ENCODE measurements at places on chromosomes 3 and 15.
A peak's percentile ranks its signal among the peaks of the same experiment; 100 is the strongest.

DNA sequence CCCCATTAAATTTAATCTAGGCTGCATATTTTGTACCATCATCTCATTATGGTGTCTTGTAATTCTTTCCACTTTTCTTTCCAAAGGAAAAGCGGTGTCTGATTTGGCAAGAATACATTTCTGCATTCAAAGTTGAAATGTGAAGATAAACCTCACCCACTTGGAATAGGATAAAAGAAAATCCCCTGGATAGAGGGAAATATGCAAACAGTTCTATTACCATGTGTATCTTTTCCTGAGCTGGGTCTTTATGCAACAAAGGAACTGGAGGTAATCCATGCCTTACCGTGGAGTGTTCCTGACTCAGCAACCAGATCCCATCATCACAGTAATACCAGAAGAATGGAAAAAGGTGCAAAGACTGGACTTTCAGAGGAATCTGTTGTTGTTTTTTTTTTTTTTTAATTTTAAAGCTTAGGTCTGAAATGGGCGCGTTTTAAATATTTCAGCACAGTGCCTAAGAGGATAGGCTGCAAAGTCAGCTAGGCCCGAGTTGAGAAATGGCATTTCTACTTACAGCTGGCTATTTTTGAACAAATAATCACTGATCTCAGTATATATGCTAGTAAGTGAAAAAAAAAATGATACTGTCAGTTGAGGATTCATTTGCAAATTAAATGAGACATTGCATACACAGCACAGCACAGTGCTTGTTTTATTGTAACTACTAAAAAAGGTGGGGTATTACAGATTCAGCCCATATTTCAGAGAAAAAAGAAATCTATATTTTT lies 55.5 kb upstream of the ADAMTS9 start:
- no peak for DNase-seq

- DNase-seq = peak; percentile 49
Measured at GRCh38 chr15:63600001-63600615, 2.9 kb downstream of the FBXL22 start.

DNA sequence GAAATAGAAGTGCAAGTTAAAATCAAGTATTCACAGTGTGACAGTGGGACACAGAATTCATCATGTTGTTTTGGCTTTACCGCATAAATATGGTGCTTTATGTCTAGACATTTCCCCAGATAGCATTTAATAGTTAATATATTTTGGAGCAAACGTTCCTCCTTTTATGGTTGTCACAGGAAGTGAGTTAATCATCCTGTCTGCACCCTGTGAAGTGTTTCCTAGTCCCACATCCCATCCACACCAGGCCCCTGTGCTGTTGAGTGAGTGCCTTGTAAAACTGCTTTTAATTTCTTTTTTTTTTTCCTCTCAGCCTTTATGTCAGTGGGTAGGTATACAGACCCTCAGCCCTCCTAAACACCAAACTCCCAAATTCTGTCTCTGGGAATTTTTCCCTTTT lies 393.7 kb downstream of the FEZF2 start:
- no peak for DNase-seq

GRCh38 chr3:116423374-116423773 lies 21.9 kb downstream of the LSAMP start:
- DNase-seq = peak; percentile 96

GRCh38 chr15:42035435-42035761 lies 14.6 kb upstream of the PLA2G4E start:
- DNase-seq = no peak

DNA sequence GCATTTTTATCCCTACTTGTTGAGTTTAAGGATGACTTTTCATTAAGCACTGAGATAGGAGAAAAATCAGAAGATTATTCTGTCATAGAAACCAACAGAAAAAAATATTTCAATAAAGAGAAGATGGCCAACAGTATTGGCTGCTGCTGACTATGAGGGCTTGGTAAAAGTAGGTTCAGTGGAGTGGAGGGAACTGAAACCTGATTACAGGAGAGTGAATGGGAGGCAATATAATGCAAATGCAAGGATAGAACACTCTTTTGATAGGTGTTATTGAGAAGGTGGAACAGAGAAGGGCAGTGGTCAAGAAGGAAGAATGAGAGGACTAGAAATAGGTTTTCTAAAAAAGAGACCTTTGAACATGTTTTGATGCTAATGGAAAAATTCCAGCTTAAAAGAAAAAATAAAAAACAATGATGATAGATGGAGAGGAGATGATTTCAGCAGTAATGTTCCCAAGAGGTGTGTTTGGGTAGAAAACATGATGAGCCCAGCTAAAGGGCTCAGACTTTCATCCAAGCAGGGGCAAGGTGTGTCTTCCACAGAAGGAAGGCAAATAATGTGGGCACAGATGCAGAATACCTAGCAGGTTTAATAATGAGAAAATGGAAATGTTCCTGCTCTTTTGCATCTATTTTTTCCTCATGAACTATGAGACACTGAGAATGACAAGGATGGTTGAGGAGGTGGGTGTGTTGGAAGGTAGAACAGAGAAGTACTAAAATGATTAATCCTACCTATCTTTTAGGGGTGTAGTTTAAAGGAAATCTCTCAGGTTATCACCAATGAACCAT lies 397.9 kb upstream of the GOLIM4 start:
- no peak for DNase-seq

DNA sequence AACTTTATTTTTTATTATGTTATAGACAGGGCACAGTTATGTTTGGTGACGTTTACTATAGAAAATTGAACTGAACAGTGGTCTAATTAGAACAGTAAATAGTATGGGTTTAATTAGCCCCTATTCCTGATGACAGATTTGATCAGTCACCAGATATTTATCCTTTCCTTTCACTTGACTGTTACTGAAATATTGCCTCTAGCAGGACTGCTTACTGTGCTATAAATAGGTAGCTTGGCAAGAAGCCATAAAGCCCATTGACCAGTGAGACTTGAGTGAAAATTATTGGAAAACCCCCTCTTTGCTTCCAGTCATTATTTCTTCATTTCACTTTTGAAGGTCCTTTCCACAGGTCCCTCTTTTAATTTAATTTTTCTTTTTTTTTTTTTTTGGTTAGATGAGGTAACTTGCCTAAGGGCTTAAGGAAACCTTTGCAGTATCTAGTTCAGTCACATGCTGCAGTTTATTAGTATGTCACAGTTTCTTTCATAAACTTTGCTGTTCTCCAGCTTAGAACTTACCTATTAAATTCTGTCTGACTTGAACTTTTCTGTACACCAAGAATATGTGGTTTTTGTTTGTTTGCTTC lies 115.6 kb downstream of the ADAMTSL3 start:
- DNase-seq = no peak

DNA sequence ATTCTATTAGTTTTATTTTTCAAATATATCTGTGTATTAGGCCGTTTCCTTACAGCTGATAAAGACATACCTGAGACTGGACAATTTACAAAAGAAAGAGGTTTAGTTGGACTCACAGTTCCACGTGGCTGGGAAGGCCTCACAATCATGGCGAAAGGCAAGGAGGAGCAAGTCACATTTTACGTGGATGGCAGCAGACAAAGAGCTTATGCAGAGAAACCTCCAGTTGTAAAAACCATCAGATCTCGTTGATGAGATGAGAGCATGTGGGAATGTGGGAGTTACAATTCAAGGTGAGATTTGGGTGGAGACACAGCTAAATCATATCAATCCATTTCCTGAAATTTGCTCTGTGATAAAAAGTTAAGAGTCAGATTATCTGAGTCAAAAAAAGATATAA lies 2.3 kb upstream of the GOLGA8A start:
- DNase-seq = no peak

All from pons (tissue), 1 donor.